ENCODE measurements at places on chromosomes 13 and 19. TPM values are rescaled to one million over a fixed set of nuclear protein-coding genes. Genes with fewer than 3 reads are reported as not detected.

- DNase-seq = no peak
- no peaks in the 10 kb centered on the region for H3K36me3 ChIP-seq
- no peak overlapping the region for H3K27ac ChIP-seq
- H3K4me3 ChIP-seq = no peak overlapping the region
- no peaks in the 10 kb centered on the region for H3K27me3 ChIP-seq
Measured at GRCh38 chr13:51423766-51424165, 29.1 kb downstream of the INTS6 start.

The B3GNT3 gene
- not detected for total RNA-seq

The NLRP4 gene
- total RNA-seq = not detected

The NXNL1 gene
- total RNA-seq = not detected

DNA sequence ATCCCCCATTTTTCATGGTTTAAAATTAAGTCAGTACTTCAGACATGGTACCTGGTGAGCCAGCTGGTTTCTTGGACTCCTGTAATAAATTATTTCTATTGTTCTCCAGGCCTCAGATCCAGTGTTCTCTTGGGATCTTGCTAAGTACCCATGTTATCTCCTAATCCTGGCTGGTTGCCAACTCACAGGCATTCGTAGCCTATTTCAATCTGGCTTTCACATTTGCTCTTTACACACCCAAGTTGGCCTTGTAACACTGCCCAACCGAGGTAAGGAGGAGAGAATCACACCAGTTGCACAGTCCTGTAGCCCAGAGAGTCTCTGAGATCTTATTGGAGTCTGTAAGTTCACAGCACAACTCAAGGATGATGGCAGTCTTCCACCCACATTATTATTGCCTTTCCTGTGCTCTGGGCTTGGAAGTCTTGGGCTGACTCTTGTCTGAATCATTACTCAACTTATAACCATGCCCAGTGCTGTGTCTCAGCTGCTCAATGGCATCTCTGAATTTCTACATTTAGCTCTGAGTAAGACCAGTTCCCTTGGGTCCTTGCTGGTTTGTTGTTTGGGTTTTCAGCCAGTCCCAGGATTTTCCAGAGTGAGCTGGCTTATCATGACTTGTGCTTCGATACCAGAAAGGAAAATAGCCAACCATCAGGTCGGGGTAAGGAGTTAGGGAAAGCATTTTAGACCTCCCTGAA, 76.6 kb upstream of the KLF12 start:
- no peaks in the 10 kb centered on the region for H3K36me3 ChIP-seq
- H3K27me3 ChIP-seq = no peaks in the 10 kb centered on the region
- no peak overlapping the region for H3K27ac ChIP-seq
- no peak overlapping the region for H3K4me3 ChIP-seq
- DNase-seq = no peak

DNA sequence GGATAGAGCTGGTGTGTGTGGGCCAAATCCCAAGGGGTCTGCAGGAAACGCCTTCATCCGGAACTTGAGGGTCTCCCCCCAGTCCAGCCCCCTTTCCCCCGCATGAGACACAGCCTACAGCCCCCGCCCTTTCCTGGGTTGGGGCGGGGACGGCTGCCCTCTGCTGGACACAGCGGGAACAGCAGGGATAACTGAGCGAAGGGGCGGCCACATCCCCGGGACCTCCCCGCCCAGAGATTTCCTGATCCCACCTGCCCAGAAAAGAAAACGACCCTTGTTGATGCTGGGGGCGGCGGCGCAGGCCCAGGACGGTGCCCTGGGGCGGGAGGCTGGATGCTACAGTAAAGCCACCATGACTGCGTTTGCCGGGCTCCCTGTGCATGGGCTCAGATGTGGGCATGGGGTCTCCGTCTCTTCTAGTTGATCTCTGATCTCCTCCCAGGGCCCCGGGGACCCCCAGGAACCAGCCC, 14.2 kb downstream of the ONECUT3 start:
- DNase-seq = no peak
- no peak overlapping the region for H3K27ac ChIP-seq
- H3K27me3 ChIP-seq = peaks cover 98% of the 10 kb centered on the region
- H3K36me3 ChIP-seq = no peaks in the 10 kb centered on the region
- no peak overlapping the region for H3K4me3 ChIP-seq
- H3K4me1 ChIP-seq = no peaks in the 10 kb centered on the region

GRCh38 chr19:4537953-4538600, 1.8 kb downstream of the LRG1 start:
- H3K27ac ChIP-seq = no peak overlapping the region
- H3K4me1 ChIP-seq = peaks cover 10% of the 10 kb centered on the region
- H3K36me3 ChIP-seq = no peaks in the 10 kb centered on the region
- H3K27me3 ChIP-seq = no peaks in the 10 kb centered on the region

The SLC7A10 gene
- not detected for total RNA-seq

The RDH8 gene
- total RNA-seq = not detected

GRCh38 chr13:100789481-100789880, 114.9 kb upstream of the TMTC4 start:
- no peaks in the 10 kb centered on the region for H3K4me1 ChIP-seq
- no peak for DNase-seq
- no peaks in the 10 kb centered on the region for H3K27me3 ChIP-seq
- no peak overlapping the region for H3K27ac ChIP-seq

- H3K4me3 ChIP-seq = no peak overlapping the region
- no peak for DNase-seq
- H3K36me3 ChIP-seq = no peaks in the 10 kb centered on the region
- peak overlapping the region; percentile 47 for H3K27ac ChIP-seq
Measured at GRCh38 chr19:47161876-47162489, 31.3 kb downstream of the SAE1 start.

DNA sequence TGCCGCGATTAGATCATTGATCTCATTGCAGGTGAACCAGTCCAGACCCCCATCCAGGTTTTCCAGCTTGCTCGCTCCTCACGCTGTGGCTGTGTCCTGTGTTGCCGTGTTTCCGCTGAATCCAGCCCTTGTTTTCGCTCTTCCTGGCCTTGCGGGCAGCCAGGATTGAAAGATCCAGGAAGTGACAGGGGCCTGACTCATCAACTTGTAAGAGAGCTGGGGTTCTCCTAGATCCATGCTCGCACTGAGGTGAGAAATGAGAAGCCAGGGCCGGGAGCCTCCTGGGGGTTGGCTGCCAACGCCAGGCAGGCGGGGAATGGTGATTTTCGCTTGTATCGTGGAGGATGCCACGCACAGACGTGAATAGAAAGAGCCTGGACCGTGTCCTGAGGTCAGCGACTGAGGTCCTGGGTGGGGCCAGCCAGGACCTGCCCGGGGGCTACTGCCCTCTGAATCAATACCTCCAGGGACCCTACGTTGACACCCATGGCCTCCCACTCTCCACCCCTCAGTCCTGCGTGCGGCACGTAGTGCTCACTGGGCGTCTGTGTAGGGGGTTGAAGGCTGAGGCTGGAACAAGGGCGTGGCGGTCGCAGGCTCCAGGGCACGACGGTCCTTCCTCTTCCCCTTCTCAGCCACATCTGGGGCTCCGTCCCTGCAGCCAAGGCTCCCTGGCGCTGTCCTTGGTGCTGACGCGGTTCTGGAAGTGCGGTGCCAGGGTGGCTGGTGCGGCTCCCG, 7.3 kb upstream of the PTPRH start:
- H3K27me3 ChIP-seq = peaks cover 43% of the 10 kb centered on the region
- peak overlapping the region; percentile 31 for H3K4me3 ChIP-seq
- no peak overlapping the region for H3K27ac ChIP-seq
- no peaks in the 10 kb centered on the region for H3K4me1 ChIP-seq

DNA sequence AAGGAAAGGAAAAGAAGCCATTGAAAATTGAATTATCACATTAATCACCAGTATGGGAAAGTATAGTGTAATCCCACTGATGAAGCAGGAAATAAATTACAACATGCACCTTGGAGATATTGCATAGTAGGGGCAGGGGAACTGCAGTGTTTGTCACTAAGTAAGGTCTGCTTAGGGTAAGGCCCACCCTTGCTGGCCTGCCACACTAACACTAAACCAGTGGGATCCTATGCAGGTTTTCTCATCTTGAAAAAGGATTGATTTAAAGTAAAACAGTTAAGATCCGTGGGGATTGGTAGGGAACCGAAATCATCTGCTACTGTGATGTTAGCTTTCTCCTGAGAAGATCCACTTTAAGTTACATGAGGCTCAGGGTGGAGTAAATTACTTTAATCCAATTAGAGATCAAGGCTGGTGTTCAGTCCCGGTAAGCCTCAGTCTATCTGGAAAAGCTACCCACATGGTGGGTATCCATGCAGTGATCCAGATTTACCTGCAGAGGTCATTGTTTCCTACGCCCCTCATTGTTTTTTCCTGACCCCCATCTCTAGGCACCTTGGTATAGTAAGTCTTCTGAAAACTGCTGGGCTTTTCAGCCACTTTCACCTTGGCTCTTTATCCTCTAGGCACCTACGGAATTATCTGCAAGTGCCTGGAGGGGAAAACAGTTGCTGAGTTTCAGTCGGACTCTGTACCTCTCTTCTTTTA, 1014.9 kb upstream of the ATXN8OS start:
- no peaks in the 10 kb centered on the region for H3K4me1 ChIP-seq
- no peaks in the 10 kb centered on the region for H3K36me3 ChIP-seq
- no peaks in the 10 kb centered on the region for H3K27me3 ChIP-seq
- no peak overlapping the region for H3K27ac ChIP-seq

Data from sigmoid colon (tissue), 7 donors.